Progenitor cell of endocrine pancreas (in vitro differentiated cells): ENCODE measurements at places on chromosomes 4 and X. TPM values are rescaled to one million over a fixed set of nuclear protein-coding genes. Genes with fewer than 3 reads are reported as not detected.

DNA sequence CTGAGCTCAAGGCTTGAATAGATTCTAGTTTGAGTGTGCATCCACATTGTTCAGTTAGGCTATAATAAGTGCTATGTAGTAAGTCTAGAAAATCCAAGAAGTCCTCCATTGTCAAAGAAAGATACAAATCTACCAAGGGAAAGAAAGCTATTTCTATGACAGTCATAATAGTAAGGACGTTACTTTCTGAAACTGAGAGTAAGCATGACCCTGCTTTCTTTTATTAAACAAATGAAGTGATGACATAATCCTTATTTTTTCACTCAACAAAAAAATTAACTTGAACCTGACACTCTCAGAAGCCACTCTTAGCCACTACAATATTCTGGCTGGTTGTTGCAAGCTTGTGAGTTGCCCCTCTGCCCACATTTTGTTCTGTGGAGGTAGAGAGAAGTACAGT, 33.8 kb upstream of the AMELX start:
- H3K36me3 ChIP-seq, result no peaks in the 10 kb centered on the region
- H3K27me3 ChIP-seq, result no peaks in the 10 kb centered on the region
- H3K4me1 ChIP-seq, result peaks cover 1% of the 10 kb centered on the region
- DNase-seq, result no peak
- no peak overlapping the region for H3K27ac ChIP-seq

- H3K27me3 ChIP-seq, result no peaks in the 10 kb centered on the region
- no peak for DNase-seq
- H3K4me1 ChIP-seq, result peaks cover 3% of the 10 kb centered on the region
- H3K36me3 ChIP-seq, result no peaks in the 10 kb centered on the region
- H3K27ac ChIP-seq, result no peak overlapping the region
Observed at GRCh38 chrX:132271311-132271778, 52.1 kb upstream of the RAP2C start.

DNA sequence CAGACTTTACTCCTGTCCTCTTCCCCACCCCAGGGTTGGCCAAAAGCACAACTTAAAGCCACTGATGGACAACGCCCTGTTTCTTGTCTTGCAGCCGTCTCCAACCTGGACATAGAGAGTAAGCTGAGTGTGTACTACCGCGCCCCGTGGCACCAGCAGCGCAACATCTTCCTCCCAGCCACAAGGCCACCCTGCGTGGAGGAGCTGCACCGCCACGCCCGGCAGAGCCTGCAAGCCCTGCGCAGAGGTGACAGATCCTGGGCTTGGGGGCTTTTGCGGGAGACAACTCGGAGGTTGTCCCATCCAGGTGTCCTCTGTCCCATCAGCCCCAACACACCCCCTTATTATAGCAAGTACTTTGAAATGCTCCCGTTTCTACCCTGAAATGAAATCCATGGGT, 49.6 kb upstream of the SCML1 start:
- peaks cover 14% of the 10 kb centered on the region for H3K36me3 ChIP-seq
- no peak overlapping the region for H3K4me3 ChIP-seq
- H3K27me3 ChIP-seq, result no peaks in the 10 kb centered on the region
- no peak for DNase-seq
- H3K27ac ChIP-seq, result peak overlapping the region; percentile 58
- peaks cover 16% of the 10 kb centered on the region for H3K4me1 ChIP-seq

Gene PARM1
- total RNA-seq, result 6.4 and 7.4 TPM in 2 replicates
